ENCODE measurements at places on chromosomes 6 and 20. TPM values are rescaled to one million over a fixed set of nuclear protein-coding genes. Genes with fewer than 3 reads are reported as not detected.

GRCh38 chr20:47535088-47535487 is 33.4 kb downstream of the NCOA3 start:
- DNase-seq = no peak

DNA sequence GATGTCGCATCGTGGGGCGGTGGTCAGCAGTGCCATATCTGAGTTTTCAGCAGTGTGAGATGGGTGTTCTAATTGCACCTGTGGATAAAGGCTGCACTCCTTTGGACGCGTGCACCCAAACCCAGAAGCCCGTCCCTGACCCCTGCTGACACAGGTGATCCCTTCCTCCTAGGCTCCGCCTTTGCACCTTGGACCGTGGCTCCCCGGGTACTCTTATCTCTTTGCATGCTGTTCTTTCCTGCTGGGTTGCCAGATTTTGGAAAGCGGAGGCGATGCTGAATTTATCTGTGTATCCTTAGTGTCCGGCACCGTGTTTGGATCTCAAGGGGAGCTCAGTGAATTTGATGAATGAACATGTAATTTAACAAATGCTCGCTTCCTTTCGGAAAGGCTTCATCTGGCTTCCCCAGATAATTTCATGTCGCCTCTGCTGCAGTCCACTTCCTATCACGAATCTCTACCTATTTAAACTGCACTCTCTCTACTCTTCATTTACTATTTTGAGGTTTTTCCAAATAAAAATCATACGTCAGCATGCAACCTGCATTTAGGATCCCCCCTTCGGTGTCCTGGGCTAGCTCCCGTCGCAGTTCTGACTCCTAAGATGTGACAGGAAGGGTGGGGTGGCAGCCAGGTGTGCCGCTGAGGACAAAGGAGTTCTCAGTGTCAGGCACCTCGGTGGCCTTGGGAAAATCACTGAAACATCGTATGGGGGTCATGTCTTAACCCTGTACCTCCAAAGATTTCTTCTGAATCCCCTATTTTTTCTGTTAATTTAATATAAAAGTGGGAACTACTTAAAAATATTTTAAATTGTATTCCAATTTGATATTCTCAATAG is 753 bp upstream of the PERP start:
- DNase-seq = no peak

DNA sequence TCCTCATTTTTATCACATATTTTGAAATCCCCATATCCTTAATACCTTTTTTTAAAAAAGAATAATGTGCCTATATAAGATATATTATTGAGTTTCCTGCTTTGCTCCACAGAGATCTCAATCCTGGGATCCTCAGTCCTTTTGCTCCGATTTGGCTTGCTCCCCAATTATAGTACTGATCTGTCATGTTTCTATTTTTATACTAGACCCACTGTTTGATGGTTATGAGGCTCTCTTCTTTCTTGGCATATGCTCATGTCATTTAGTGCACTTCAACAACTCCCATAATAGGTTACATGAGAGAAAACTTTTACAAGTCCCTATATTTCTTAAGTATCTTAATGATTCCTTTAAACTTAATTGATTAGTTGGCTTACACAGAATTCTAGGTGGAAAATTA is 958.5 kb upstream of the EPHA7 start:
- DNase-seq = no peak

- DNase-seq = no peak
These were observed 11.4 kb upstream of the MMS22L start for GRCh38 chr6:97294451-97294850.

DNA sequence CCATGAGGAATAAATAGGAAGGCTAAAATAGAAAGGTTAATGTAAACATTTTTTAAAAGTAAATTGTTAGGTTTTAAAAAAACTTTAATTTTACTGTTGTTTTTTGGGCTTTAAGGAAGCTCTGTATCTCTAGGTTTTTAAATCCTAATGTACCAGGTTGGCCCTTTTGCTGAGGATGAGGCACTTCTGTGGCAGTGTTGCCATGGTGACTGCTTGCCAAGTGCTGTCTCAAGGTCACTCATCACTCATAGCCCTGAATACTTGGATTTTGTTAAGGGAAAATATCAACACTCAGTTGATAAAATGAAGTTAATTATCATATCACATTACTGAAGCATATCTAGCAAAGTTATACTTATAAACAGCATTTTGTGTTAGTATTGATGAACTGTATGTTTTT is 50.2 kb downstream of the NCOA3 start:
- no peak for DNase-seq

DNA sequence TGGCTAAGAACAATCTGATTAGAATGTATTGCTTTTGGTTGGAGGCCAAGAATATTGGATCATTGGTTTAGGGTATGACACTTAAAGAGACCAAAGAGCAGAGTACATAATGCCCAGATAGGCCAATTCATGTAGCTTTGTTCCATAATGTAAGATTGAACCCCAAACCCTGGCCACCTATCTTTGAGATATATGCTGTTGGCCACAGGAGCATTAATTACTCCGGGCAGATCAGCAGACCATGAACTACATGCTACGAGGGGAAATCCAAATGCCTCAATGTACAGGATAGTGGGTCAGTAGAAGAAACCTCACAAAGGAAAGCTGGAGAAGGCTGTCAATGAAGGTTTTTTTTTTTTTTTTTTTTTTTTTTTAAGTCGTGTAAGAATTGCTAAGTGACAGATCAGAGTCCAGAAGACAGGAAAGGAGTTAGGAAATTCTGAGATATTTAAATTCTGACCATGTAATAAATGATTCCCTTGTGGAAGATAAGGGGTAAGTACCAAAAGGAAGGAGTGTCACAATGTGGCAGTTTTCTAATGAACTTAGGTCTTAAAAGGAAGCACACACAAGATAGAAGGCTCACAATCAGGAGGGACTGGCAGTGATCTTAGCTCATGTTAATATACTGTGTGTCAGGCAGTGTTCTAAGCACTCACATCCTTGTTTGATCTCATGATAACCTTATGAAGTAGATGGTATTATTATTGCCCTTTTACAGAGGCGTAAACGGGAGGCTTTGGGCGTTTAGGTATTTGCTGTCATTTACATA is 61.4 kb downstream of the CARMIL1 start:
- no peak for DNase-seq

DNA sequence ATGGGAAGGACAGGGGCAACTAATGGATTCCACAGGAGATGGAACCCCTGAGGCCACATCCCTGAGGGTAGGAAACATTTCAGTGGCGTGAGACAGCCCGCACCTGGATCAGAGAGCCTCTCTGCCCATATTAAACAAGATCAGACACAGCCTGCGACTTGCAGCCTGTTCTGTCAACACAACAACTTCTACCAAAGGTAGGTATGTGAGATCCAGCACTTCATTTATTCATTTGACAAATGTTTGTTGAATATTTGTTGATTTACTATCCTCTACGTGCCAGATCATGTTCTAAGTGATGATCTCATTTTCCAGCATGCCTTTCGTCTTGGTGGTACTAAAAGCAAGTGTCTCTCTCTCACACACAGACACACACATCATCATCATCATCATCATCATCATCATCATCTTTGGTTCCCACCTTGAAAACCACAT is 43.2 kb upstream of the NT5E start:
- DNase-seq = no peak

DNA sequence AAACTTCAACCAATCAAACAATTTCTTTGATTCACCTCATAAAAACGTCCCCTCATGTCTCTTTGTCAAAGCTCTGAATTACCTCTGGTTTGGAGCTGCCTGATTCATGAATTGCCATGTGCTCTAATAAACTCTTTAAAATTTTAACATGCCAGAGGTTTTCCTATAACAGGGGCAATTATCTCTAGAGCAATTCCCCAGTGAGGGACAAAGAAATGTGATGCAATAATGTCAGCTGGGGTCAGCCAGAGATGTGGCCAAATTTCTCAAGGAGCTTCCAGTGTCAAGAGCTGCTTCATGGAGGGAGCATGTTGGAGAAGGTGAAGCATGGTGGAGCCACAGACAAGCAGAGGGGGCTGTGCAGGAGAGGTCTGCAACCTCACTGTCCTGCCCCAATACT is 38.7 kb upstream of the RFPL4B start:
- DNase-seq = no peak

DNA sequence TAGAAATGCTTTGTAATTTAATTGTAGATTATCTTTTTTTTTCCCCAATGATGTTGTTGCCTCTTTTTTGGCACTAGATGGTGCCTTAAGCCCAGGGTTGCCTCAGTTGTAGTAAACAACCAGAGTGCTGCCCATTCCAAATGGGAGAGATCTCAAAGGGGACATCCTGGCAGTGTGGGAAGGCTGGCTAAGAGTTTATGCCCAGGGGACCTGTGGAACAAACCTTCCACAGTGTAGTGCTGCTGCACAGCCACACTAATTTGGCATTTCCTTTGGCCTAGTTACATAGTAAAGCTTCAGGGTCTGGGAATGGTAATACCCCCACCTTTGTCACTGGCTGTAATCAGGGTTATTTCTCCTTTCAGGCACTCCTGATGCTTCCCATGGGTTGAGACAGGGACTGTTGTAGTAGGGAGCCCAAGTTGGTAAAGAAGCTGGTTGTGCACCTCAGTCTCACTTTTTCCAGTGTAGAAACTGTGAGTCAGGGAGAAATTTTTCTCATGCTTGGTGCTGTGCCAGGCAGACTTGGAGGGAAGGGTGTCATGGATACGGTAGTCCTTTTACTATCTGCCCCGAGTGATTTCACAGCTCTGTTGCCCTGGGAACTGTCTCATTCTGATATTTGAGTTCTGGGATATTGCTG is 177.8 kb upstream of the ECI2 start:
- DNase-seq = no peak

DNA sequence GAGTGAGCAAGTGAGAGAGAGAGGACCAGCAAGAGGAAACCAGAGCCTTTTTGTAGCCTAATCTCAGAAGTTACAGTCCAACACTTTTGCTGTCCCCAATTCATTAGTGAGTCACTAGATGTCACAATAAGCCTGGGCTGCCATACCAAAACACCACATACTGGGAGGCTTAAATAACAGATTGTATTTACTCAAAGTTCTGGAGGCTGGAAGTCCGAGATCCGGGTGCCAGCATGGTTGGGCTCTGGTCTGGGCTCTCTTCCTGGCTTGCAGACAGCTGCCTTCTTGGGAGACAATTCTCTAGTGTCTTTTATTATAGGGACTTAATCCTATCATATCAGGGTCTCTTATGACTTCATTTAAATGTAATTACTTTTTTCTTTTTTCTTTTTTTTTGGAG is 50.7 kb upstream of the FERMT1 start:
- no peak for DNase-seq

DNA sequence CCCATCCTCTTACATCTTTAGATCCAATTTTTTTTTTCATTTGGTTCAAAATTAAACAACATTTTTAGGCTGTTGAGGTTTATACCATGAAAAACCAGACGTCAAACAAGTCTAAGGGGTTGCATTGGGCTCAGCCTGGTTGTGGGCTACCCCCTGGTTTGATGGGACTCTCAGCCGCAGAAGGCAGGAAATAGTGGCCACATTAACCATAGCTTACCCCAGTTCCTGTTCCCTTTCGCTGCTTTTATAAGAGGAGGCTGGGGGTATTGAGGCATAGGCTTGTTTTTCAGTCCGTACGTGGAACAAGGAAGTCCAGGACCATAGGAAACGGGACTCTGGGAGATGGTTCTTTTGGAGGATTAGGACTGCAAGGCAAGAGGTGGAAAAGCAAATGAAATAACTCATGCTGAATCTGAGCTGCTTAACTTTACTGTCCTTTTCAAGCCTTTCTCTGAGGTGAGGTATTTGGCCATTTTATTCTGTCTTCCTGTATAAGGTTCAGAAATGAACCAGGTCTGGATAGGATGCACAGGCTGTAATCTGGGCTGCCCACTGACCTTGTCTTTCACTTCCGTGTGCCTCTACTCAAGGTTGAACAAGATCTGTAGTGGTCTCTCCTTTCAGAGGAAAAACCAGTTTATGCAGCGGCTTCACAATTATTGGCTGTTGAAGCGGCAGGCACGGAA is 7.7 kb downstream of the BRPF3 start:
- DNase-seq = peak; percentile 39

DNA sequence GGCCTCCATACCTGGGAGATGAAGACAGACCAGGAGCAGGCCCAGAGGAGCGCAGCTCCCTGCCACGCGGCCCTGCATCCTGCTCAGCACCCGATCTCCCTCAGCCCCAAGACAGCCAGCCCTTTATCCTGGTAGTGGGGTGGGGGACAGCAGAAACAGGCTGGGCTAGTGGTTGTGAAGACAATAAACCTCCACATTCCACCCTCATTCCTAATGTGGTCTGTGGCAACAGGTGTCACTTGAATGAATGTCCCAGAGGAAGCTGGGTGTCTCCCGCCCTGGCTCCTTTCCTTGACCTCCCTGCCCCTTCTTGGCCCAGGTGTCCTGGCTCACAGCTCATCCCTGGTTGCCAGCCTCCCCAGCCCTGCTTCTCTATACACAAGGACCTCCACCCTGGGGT is at the start of gene C6orf15:
Gene C6orf15, minus strand, starts transcription at position 98 of the 400 bp plus-strand sequence. Its CDS starts 20 bp downstream, at position 78.
- DNase-seq = no peak

DNA sequence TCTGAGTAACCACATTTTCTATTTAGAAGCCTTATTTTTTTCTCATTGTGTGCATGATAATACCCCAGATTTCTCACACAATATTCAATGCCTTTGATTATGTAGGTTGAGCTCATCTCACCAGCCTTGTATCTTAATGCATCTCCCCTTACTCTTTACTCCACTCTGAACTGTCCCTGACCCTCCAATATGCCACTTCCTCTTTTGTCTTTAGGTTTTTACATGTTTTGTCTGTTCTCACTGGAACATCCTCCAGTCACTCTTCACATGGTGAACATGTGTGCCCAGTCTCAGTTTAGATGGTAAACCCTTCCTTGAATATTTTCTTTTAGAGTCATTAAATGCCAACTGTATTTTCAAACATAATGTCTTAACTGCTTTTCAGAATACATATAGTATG is 392.9 kb upstream of the IMPG1 start:
- no peak for DNase-seq

- DNase-seq = no peak
These were observed 555 bp upstream of the ZBTB46 start for GRCh38 chr20:63831646-63831992.

GRCh38 chr20:53981752-53982437 is 88.5 kb downstream of the BCAS1 start:
- no peak for DNase-seq

GRCh38 chr6:17705428-17705777 is 1.3 kb downstream of the NUP153 start:
- no peak for DNase-seq

Gene HELZ2
- total RNA-seq = 54.8 TPM

Gene CPNE5
- total RNA-seq = 16.0 TPM

Gene NELFCD
- 82.3 TPM for total RNA-seq

Gene FNDC11
- total RNA-seq = 0.99 TPM

Gene FAM83C
- total RNA-seq = not detected

Gene SLCO4A1
- total RNA-seq = 1.9 TPM

Gene COL10A1
- total RNA-seq = not detected

Gene MAS1
- not detected for total RNA-seq

Gene CDS2
- 86.9 TPM for total RNA-seq

Measured in T-helper 17 cell (primary cell).